GM10248 (cell line): ENCODE measurements at places on chromosomes 7 and 10.

DNA sequence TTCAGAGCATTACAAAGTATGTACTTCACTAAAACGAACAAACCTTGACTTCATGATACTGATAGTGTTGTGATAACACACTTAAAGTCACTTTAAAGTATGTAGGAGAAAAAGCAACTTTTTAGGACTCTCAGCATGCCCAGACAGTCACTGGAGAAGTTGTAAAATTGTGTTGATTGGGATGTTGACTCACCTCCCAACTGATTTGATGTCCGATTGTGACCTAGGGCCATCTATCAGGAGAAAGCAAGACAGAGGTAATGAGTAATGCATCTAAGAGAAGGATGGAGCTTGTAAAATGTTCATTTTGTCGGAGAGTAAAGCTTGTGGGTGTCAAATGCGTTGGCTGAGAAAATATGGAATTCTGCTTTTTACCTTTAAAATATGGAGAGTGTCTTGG, 135.4 kb upstream of the SEMA3D start:
- DNase-seq, result no peak

GRCh38 chr10:124122211-124122610, 28.8 kb upstream of the CHST15 start:
- DNase-seq, result no peak

DNA sequence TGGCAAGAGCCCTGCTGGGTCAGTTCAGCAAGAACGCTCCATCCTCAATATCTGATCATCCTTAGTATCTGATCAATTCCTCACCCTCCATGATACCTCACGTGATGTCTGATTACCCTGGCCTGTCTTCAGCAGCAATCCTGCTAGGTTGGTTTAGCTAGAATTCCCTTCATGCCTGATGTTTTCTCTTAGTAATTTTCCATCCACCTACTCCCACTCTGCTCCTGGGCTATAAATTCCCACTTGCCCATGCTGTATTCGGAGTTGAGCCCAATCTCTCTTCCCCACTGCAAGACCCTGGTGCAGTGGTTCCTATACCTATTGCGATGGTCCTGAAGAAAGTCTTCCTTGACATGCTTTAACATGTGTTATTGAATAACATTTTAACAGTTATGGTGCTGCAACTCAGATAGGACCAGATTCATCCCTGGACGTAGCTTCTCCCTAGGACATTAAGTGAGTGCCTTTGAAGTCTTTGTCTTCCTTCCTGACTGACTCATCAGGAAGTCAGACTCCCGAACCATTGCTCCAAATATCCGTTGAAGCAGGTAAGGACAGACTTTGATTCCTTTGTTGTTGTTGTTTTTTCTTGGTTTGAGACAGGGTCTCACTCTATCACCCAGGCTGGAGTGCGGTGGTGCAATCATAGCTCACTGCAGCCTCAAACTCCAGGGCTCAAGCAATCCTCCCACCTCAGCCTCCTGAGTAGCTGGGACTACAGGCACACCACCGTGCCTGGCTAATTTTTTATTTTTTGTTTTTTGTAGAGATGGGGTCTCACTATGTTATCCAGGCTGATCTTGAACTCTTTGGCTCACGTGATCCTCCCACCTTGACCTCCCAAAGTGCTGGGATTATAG, 29.4 kb upstream of the CLDN3 start:
- no peak for DNase-seq

DNA sequence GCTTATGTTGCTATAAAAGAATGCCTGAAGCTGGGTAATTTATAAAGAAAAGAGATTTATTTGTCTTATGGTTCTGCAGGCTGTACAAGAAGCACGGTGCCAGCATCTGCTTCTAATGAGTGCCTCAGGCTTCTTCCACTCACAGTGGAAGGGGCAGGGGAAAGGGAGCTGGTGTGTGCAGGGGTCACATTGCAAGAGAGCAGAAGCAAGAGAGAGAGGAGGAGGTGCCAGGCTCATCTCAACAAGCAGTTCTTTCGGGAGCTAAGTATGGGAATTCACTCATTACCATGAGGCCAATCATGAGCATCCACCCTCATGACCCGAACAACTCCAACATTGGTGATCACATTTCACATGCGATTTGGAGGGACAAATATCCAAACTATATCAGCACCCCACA, 17.2 kb upstream of the SLK start:
- no peak for DNase-seq
